HCT116 (cell line): ENCODE measurements at places on chromosomes 3 and 15. TPM values are rescaled to one million over a fixed set of nuclear protein-coding genes. Genes with fewer than 3 reads are reported as not detected.

Gene SNX22
- total RNA-seq: 6.3 TPM

GRCh38 chr15:36075333-36075732 is 504.1 kb upstream of the CDIN1 start:
- H3K4me3 ChIP-seq: no peak overlapping the region
- no peak for DNase-seq
- no peaks in the 10 kb centered on the region for H3K4me1 ChIP-seq

GRCh38 chr15:23397779-23398178 is 43.2 kb downstream of the GOLGA8S start:
- H3K36me3 ChIP-seq: no peaks in the 10 kb centered on the region
- no peak for DNase-seq
- H3K27ac ChIP-seq: no peak overlapping the region
- 0 out of 2 replicates have a peak, but pooled peaks cover under 1% of the 10 kb centered on the region for H3K27me3 ChIP-seq

DNA sequence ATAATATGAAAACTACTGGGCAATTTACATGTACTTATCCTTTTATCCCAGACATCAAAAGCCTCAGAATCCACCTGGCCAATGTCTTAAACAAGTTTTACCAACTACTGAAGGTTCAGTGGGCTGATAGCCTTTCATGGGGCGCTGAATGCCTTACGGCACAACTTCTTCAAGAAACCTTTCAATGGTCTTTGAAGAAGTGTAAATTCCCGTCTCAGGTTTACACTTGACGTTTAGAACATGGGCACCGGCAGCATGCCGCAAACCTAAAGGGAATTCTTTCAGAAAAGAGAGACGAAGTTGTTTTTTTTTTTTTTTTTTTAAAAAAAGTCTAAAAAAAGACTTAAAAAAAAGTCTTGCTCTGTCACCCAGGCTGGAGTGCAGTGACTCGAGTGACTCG is 39.7 kb downstream of the ETV5 start:
- H3K4me1 ChIP-seq: no peaks in the 10 kb centered on the region
- H3K4me3 ChIP-seq: no peak overlapping the region
- no peak for DNase-seq
- peaks cover 18% of the 10 kb centered on the region for H3K36me3 ChIP-seq

Gene MST1R
- total RNA-seq: 113 TPM

DNA sequence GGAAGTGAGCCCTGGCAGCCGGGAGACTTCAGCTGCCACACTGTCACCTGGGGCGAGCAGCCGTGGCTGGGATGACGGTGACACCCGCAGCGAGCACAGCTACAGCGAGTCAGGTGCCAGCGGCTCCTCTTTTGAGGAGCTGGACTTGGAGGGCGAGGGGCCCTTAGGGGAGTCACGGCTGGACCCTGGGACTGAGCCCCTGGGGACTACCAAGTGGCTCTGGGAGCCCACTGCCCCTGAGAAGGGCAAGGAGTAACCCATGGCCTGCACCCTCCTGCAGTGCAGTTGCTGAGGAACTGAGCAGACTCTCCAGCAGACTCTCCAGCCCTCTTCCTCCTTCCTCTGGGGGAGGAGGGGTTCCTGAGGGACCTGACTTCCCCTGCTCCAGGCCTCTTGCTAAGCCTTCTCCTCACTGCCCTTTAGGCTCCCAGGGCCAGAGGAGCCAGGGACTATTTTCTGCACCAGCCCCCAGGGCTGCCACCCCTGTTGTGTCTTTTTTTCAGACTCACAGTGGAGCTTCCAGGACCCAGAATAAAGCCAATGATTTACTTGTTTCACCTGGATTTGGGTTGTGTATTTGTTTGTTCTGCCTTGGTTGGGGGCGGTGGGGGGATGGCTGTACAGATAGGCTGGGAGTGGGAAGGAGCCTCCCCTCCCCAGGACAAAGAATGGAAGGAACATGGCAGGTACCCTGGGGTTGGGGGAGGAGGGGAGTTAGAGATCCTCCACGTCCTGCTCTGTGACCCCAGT is 2.9 kb upstream of the GRM2 start:
- no peaks in the 10 kb centered on the region for H3K27me3 ChIP-seq
- H3K4me1 ChIP-seq: no peaks in the 10 kb centered on the region
- no peak overlapping the region for H3K4me3 ChIP-seq
- no peak for DNase-seq

Gene SPATA12
- 0.22 TPM for total RNA-seq

Gene CTXN2
- not detected for total RNA-seq

DNA sequence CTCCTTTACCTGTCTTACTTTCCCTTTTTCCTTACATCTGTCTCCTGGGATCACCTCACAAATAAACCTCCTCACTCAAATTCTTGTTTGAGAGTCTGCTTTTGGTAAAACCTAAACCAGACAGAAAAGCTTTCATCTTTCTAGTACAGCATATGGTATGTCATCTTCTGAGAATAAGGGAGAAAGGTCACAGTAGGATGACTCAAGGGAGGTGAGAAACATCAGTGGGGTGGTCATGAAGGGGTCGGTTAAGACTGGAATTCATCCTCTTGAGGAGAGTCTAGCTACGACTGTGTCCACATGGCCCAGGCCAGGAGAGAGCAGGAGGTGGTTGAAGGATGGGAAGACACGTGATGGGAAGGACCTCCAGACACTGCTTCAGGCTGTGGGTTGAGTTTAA is 34.8 kb upstream of the CCK start:
- H3K36me3 ChIP-seq: no peaks in the 10 kb centered on the region
- H3K27me3 ChIP-seq: peaks cover 6% of the 10 kb centered on the region; the same call in 1 of the 2 replicates
- no peak for DNase-seq
- no peak overlapping the region for H3K4me3 ChIP-seq
- H3K27ac ChIP-seq: no peak overlapping the region

DNA sequence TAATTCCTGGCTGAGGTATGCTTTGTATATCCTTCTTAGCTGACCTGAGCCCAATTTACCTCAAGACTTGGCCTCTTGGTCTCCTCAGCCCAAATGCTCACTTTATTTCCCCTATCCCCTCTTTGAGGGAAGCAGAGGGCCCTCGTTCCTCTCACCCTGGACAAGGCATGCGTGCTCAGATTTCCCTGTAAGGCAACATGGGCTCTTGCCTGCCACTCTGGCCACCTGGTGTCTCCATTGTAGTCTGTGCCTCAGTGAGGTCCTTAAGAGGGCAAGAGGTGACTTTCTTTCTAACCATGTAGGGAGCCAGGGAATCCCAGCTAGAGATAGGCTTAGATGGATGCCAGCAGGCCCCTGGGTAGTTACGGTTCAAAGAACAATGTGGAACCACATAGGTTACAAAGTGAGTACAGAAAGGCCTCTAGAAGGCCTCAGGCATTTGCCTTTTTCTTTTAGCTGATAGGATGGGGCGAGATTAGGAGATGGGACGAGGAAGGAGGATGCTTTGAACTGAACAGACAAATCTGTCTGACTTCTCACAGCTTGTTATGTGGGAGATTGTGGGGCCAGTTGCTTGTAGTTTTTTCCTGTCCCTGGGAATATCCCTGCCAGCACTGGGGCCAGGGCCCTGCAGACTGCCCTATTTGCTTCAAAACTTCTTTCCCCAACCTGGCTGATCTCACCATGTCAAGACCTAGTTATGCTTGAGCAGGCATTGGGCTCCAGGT is 1.1 kb upstream of the INTS14 start:
- no peak for DNase-seq
- H3K4me1 ChIP-seq: peaks cover 19% of the 10 kb centered on the region
- H3K27me3 ChIP-seq: no peaks in the 10 kb centered on the region
- no peaks in the 10 kb centered on the region for H3K36me3 ChIP-seq

DNA sequence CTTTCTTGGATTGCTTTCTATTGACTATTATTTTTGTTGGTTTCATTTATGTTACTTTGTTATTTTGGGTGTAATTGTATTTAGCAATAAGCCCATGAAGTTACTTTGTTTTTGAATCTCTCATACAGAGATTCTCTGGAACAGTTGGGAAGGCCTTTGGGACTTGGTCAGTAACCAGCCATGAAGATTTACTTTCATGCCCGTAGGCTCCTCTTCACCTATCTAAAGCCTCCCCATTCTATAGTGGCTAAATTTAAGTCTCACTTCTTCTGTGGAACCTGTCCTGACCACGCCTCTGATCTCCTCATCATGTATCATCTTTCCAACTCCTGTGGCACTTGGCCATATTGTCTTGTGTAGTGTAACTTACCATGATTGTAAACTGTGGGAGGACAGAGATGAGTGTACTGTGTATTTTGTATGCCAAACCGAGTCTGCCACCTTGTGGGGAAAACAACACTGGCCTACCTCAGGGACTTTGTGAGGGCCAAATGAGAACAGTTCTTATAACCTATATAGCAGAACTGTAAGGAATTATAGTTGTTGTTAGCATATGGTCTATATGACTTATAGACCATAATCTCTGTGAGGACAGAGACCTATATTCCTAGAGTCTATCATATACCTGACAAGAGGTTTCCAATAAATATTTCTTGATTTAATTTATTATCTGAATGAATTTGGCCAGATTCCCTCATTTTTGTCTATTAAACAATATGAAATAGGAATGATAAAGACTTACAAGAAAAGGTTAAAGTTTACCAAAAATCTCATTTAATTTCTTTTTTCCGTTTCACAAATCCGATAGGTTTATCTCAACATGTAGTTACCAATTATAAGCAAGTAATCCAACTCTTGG is 75.0 kb downstream of the STARD9 start:
- peak; percentile 61 for DNase-seq
- H3K27ac ChIP-seq: no peak overlapping the region
- no peaks in the 10 kb centered on the region for H3K36me3 ChIP-seq
- H3K27me3 ChIP-seq: no peaks in the 10 kb centered on the region
- no peak overlapping the region for H3K4me3 ChIP-seq
- H3K4me1 ChIP-seq: no peaks in the 10 kb centered on the region

DNA sequence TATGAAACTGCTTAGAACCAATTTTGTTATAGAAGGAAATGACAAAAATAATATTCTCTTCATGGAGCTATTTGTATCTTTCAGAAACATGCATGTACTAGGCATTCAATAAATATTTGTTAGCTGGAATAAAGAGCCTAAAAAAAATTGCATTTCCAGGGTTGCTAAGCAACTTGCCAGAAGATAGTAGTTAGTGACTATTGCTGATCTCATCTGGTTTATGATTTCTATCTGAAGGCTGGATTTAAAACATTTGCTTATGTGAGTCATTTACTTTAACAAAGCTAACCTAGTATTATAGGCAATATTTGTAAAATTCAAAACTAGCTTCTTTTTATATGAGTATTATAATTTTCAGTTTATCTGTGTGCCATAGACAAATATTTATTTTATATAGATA is 78.3 kb downstream of the NAALADL2 start:
- no peaks in the 10 kb centered on the region for H3K36me3 ChIP-seq
- no peak overlapping the region for H3K27ac ChIP-seq
- no peaks in the 10 kb centered on the region for H3K4me1 ChIP-seq
- no peak for DNase-seq

DNA sequence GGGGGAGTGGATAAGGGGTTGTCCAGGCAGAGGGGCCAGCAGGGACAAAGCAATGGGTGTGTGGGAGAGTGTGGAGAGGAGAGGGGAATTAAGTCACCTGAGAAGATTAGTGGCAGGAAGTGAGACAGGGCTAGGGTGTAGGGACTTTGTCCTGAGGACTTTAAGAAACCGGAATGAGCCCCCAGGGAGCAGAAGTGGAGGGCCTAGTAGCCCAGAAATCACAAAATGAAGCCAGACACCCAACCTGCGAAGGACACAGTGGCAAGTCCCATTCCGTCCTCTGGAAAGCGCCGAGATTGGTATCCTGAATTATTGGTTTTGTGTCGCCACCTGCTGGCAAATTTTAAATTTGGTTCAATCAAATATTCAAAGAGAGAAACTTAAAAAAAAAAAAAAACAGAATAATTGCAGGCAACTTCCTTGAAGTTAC is 78.0 kb upstream of the SLC25A36 start:
- peaks cover 8% of the 10 kb centered on the region; the same call in 1 of the 2 replicates for H3K27me3 ChIP-seq
- peak; percentile 45 for DNase-seq
- H3K36me3 ChIP-seq: no peaks in the 10 kb centered on the region
- H3K4me3 ChIP-seq: no peak overlapping the region
- no peak overlapping the region for H3K27ac ChIP-seq

DNA sequence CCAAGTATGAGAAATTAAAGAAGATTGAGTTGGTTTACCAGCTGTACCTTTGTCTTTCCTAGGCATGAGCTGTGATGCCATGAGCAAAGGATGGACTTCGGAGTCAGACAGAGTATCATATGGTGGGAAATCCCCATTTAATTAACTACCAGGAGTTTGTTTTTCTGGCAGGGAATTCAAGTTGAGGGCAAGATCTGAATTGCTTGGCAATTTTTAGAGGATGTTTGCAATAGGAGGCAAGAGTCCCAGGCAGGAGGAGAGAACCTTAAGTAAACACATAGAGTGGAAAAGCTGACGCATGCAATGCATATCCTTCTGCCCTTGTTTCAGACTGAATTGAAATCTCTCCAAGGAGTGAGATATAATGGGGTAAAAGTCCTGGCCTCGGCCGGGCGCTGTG is 569.7 kb upstream of the MDFIC2 start:
- H3K4me3 ChIP-seq: no peak overlapping the region
- no peaks in the 10 kb centered on the region for H3K36me3 ChIP-seq
- H3K4me1 ChIP-seq: no peaks in the 10 kb centered on the region
- H3K27ac ChIP-seq: no peak overlapping the region
- no peaks in the 10 kb centered on the region for H3K27me3 ChIP-seq
- no peak for DNase-seq

- H3K27me3 ChIP-seq: peaks cover 29% of the 10 kb centered on the region; the same call in 1 of the 2 replicates
- H3K4me3 ChIP-seq: no peak within 1 kb of the TSS
- no peak for DNase-seq
- H3K36me3 ChIP-seq: no peaks in the 10 kb centered on the region
- H3K4me1 ChIP-seq: no peaks in the 10 kb centered on the region
Observed at GRCh38 chr3:3110299-3110630, at the start of gene IL5RA. Gene IL5RA (minus strand): TSS chr3:3110374. CDS start chr3:3104984, 5,390 bp downstream.

Gene FAH
- total RNA-seq: 20.0 TPM

Gene RTP1
- total RNA-seq: not detected

- H3K4me1 ChIP-seq: no peaks in the 10 kb centered on the region
- H3K36me3 ChIP-seq: peaks cover 2% of the 10 kb centered on the region
- H3K27me3 ChIP-seq: no peaks in the 10 kb centered on the region
- no peak overlapping the region for H3K27ac ChIP-seq
- no peak overlapping the region for H3K4me3 ChIP-seq
Observed at GRCh38 chr3:184874709-184875644, 63.0 kb downstream of the VPS8 start.

Gene NPHP3
- 15.5 TPM for total RNA-seq

DNA sequence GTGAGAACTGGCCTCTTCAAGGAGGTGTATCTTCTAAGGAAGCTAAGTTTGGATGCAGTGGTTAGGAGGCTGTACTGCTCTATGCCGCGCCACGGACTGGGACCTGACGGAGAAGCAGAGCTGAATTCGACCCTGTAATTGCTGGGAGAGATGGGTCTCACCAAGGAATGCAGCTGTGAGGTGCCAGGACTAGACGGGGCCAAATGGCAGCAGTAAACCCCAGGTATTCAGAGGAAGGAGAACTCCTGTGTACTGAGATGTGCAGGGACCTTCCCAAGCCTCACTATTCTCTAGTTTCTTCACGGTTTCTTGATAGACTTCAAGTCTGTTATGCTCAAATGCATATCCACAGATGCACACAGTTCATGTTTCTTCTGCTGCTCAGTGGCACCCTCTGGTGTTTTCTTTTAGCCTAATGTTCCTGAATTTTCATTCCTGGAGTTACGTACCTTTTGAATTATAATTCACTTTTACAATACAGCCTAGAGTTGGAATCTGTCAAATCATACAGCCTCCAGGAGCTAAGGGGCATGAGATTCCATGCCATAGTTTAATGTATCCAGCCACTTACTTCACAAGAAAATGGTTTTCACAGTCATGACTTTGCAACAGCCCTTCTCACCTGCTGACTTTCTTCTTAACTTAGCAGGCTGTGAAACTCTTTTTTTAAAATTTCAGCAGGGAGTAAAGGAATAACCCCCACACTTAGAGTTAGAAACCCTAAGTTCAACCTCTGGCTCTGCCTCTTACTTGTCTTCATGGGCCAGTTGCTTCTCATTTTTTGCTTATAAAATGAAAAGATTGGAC is 61.8 kb downstream of the GLDN start:
- H3K4me3 ChIP-seq: no peak overlapping the region
- peak; percentile 23 for DNase-seq
- no peak overlapping the region for H3K27ac ChIP-seq
- no peaks in the 10 kb centered on the region for H3K36me3 ChIP-seq
- H3K4me1 ChIP-seq: no peaks in the 10 kb centered on the region

Gene SPTSSB
- 2.9 TPM for total RNA-seq
